ENCODE measurements at places on chromosomes 3 and 15. TPM values are rescaled to one million over a fixed set of nuclear protein-coding genes. Genes with fewer than 3 reads are reported as not detected.

DNA sequence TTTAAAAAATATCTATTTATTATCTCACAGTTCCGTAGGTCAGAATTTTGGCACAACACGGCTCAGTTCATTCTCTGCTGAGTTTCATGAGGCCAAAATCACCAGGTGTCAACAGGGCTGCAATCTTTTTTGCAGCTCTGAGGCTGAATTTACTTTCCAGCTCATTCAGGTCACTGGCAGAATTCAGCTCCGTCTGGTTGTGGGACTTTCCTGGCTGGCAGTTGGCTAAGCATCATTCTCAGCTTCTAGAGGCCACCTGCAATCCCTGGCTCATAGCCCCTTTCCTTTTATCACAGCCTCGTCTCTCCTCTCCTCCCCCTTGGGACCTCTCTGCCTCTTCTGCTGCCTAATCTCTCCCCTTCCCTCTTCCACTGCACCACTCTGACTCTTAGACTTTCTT lies 174.0 kb upstream of the WNT5A start:
- DNase-seq, result no peak

DNA sequence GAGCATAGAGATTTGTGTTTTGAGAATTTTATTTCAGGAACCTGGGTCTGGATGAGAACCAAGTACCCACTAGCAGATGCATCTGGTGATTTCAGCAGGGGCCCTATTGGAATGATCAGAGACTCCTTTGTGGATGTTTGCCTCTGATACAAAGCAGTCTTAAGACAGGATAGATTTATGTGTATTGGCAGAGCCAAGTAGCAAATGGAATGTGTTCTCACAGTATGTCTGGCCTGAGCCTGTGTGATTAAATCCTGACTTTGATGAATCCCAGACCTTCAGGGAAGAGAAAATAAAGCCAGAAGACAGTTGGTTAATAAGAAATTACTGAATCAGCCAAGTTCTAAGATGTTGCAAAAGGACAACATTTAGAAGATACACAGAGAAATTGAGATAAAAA lies 755.5 kb upstream of the SEMA6D start:
- DNase-seq, result no peak

GRCh38 chr3:57078344-57078634 lies 17.8 kb downstream of the SPATA12 start:
- DNase-seq, result peak; percentile 60

DNA sequence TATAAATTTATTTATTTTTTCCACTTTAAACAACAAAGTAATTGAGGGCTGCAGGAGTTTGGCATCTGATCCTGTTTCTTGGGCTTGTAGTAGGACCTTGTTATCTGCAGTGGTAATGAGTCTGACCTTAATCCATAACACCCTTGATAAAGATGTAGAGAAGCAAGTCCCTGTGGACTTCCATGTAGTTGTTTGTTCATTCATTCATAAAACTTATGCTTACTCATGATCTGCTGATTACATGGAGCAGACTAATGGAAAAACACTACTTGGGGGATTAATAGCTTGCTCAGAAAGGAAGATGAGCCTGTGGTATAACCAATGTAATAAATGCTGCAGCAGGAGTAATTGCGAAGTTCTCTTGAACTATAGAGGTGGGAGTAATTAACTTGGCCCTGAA lies 271.5 kb upstream of the TBL1XR1 start:
- peak; percentile 75 for DNase-seq

GRCh38 chr15:84143753-84144314 lies 91.7 kb upstream of the GOLGA6L4 start:
- DNase-seq, result no peak

DNA sequence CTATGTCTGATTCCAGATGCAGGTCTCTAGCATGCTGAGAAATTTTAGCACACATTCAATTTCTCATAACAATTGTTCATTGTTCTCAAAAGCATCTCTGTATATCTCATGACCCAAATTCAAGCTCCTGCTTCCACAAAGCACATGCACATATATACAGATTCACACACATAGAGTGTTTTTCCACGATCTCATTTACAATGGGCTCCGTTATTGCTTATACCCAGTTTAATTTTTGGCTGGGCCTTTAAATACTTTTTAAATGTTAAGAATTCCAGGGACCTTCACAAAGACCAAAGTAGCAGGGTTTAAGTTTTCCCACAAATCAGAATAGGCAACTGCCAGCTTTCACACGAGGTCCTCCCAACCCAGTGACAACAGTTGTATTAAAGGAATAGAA lies 333.5 kb upstream of the SEMA6D start:
- no peak for DNase-seq

- no peak for DNase-seq
These were observed 887.4 kb upstream of the EPHA6 start for GRCh38 chr3:95926904-95927501.

DNA sequence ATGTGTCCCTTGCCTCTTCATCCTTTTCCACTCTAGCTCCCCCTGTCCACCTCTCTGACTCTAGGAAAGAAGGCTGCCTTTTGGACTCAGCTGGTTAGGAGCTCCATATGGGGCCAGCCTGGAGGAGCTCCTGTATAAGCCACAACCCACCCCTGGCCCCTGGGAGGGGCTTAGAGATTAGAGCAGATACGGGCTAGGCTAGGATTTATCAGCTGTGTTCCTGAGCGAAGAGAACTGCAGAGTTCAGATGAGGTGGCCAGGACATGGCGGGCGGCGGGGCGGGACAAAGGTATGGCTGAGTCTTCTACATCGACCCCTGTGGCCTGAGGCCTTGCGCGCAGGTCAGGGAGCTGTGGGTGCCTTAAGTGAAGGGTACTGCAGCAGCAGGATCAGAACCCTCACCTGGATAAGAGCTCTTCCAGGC lies 7.9 kb downstream of the NBEAL2 start:
- no peak for DNase-seq

DNA sequence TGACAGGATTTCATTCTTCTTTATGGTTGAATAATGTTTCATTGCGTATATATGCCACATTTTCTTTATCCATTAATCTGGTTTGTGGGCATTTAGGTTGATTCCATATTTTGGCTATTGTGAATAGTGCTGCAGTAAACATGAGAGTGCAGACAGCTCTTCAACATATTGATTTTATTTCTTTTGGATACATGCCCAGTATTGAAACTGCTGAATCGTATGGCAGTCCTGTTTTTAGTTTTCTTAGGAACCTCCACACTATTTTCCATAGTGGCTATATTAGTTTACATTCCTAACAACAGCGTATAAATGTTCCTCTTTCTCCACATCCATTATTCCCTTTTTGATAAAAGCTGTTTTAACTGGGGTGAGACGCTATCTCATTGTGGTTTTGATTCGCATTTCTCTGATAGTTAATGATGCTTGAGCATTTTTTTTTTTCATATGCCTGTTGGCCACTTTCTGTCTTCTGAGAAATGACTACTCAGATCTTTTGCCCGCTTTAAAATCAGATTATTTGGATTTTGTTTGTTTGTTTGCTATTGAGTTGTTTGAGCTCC lies 21.7 kb downstream of the AQP9 start:
- DNase-seq, result no peak

- no peak for DNase-seq
These were observed 249.2 kb downstream of the IGSF11 start for GRCh38 chr3:118785415-118785814.

Gene SPRED1
- 9.7 TPM for total RNA-seq

Gene IQCF5
- not detected for total RNA-seq

Gene SLC51A
- not detected for total RNA-seq

Gene ATP13A3
- 134 TPM for total RNA-seq

Gene RASL12
- total RNA-seq, result not detected
